Kidney epithelial cell (primary cell): ENCODE measurements at places on chromosomes 4 and X.

- DNase-seq: no peak
Observed at GRCh38 chrX:150546711-150547153, 21.7 kb upstream of the MTM1 start.

DNA sequence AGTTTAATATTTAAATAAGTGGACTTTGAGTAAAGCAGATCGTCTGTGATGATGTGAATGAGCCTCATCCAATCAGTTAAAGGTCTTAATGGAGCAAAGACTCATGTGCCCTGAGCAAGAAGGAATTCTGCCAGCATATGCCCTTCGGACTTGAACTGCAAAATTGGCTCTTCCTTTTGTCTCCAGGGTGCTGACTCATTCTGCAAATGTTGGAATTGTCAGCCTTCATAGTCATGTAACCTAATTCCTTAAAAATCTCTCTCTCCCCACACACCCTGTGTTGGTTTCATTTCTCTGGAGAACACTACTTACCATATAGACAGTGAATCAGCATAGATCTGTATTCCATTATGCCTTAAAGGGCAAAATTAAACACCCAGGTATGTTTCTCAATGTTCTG is 609.8 kb upstream of the GALNTL6 start:
- no peak for DNase-seq

- no peak for DNase-seq
Observed at GRCh38 chr4:52552778-52553177, 106.3 kb downstream of the USP46 start.

GRCh38 chr4:54187148-54187547 is 41.9 kb upstream of the PDGFRA start:
- no peak for DNase-seq

DNA sequence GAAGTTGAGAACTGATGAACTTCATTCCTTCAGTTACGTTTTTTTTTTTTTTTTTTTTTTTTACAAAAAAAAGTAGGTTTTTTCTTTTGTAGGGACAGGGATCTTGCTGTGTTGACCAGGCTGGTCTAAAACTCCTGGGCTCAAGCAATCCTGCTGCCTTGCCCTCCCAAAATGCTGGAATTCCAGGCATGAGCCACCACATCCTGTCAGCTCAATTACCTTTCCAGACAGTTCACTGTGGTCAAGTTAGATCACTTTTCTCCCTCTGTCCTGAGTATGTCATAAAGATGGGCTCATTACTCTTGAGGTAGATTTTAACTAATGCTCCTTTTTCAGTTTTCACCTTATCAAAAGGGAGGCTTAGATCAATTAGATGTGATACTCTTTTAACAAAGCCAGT is 10.8 kb upstream of the NR3C2 start:
- DNase-seq: no peak

- no peak for DNase-seq
Observed at GRCh38 chr4:25578432-25578831, 77.2 kb upstream of the SLC34A2 start.

DNA sequence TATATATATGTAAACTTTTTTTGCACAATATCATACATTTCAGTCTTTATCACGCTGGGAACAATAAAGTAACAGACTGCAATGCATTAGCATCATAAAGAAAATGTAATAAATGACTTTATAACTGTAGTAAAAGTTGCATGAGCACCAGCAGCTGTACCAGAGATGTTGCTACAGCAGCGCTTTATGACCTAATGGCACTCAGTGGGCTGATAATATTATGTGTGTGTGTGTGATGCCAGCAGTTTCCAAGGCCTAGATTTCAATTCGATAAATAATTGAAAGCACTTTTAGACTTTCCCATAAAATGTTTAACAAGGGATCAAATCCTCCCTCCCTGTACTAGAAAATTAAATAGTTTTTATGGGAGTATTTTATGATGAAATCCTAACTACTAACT is 367.6 kb upstream of the AGA start:
- no peak for DNase-seq

DNA sequence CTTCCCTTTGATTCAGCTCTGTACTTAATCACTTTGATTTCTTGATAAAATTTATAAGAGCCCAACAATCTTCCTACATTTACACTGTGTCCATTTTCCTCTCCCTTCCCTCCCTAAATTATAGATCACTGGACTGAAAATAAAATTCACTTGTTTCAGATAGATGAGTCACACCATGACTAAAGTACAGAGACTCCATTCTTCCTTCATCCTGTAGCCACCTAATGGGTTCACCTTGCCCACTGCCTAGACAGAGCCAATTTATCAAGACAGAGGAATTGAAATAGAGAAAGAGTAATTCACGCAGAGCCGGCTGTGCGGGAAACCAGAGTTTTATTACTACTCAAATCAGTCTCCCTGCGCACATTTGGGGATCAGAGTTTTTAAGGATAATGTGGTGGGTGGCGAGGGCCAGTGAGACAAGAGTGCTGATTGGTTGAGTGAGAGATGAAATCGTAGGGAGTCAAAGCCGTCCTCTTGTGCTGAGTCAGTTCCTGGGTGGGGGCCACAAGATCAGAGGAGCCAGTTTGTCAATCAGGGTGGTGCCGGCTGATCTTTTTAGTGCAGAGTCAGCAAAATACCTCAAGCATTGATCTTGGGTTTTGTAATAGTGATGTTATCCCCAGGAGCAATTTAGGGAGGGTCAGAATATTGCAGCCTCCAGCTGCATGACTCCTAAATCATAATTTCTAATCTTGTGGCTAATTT is 71.3 kb upstream of the MED14 start:
- no peak for DNase-seq

DNA sequence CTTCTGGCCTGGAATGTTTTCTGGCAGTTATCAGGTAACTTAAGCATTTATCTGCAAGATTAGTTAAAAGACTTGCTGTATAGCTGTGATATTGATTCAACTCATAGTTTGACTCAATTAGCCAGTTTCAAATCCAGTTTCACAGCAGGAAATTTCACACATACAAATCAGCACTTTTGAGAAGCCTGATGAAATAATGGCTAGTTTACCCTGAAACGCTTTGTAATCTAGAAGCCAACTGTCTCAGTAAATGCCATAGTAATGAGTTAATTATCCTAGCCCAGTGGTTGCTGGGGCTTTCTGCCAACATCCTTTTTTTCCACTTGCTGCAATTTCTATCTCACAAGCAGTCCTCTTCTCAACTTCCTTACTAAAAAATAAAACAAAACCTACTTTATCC is 53.1 kb downstream of the ARHGEF38 start:
- peak; percentile 32 for DNase-seq

DNA sequence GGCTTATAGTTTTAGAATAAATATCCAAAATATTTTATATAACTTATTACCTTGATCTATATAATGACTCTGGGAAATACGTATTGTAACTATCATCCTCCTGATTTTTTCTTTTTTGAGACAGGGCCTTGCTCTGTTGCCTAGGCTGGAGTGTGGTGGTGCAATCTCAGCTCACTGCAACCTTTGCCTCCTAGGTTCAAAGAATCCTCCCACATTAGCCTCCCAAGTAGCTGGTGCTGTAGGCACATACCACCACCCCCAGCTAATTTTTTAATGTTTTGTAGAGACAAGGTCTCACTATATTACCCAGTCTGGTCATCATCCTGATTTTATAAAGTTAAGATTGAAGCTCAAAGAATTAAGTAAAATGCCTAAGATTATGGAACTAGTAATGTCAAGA is 193.6 kb downstream of the SLC4A4 start:
- DNase-seq: no peak

GRCh38 chr4:93066749-93067148 is 761.8 kb upstream of the ATOH1 start:
- peak; percentile 1 for DNase-seq

DNA sequence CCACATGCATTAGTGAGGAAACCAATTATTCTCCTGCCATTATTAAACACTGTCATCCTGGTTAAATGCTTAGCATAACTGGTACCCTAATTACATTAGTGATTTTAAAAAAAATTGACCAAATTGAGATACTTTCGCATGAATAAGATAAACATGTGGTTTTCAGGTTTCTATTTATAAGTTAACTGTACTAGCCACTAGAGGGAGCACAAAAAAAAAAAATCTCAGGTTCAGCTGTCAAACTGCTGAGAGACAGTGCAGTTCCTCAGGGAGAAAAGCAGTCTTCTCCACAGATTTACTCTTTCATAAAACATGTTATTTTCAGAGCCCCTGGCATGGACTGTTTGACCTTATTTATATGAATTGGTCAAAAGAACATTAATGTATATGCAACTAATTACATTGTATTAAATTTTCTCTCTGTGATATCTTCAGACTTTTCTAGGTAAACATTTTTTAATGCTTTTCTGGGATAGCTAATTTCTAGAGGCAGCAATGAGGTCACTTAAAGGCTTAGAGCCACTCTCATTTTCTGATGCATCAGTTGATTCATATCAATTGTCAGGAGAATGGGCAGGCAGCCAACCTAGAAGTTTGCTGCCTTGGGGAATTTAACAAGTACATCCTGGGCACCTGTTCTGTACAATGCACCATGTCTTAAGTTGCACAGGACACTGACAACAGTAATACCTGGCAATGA is 167.5 kb downstream of the CDS1 start:
- peak; percentile 14 for DNase-seq

- no peak for DNase-seq
Observed at GRCh38 chrX:30949554-30949953, 60.5 kb upstream of the TAB3 start.

DNA sequence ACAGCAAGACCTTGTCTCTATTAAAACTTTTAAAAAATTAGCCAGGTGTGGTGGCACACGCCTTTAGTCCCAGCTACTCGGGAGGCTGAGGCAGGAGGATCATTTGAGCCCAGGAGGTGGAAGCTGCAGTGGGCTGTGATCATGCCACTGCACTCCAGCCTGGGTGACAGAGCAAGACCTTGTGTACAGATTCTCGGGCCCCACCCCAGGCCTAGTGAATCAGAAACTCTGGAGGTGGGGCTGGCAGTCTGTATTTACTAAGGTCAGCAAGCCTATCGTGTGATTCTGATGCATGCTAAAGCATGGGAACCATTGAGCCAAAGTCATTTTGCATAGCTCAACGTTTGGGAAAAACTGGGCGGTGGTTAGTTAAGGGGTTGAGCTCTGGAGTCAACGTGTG is 3.5 kb downstream of the S100G start:
- DNase-seq: no peak

GRCh38 chrX:54093571-54093970 is 49.3 kb upstream of the PHF8 start:
- no peak for DNase-seq

DNA sequence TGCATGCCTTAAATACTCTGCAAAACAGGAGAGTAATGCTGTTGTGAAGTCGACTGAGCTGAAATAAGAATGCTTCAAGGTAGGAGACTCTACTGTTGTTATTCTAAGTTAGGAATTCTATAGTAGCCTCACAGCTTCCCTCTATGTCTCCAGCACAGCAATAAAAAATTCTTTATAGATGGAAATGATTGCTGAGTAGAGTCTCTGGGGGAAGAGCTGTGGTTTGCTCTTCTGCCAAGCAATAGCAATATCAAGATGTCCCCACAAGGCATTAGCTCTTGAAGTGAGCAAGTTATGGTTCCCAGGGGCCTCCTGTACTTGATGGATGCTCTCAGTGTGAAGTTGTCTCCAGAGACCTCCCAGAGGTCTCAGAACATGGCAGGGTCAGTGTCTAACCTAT is 880.6 kb upstream of the FRG1 start:
- no peak for DNase-seq

DNA sequence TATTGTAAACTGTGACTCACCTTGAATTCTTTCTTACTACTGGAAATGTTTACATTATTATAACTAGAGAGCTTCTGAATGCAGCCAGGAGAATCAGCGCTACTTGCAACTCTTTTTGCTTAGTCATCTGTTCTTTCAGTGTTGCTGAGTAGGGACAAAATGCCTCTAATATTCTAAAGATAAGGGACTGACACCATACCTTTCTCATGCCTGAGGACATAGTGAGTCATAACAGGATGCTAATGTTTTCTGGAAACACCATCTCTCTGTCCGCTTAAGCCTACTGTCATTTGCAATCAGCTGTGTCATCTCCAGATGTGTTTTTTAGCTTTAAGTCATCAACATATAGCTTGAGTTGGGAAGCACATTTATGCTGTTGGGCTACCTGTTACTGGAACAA is 108.3 kb downstream of the QRFPR start:
- peak; percentile 10 for DNase-seq

DNA sequence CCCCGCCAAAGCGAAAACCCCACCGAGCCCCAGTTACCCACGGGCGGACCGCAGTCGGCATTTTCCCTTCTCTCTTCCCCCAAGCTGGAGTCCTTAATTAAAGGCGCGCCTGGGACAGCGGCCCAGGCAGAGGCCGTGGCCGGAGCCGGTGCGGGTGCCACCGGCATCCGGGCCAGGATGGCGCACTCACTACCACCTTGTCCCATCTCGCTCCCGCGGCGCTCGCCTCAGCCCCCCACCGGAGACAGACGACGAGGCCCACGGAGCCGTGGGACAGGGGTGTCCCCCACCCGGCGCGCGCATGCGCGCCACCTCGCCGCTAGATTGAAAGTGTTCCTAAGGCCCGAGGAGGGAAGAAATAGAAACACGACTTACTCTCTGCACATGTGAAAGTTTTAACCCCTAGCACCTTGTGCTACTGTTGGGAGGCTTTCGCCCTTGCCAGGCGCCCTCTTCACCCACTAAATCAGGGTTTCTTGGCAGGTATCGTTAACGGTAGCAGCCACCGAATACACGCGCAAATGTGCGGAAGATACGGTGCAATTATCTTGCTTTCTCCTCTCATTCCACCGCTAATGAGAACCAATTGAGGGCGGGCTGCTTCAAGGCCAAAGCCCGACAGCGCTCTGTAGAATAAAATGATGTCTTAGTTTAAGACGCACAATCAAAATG is 64.3 kb upstream of the CCDC160 start:
- no peak for DNase-seq

GRCh38 chr4:5963611-5964010 is 54.6 kb downstream of the C4orf50 start:
- no peak for DNase-seq

- DNase-seq: no peak
Observed at GRCh38 chrX:92270936-92271855, 492.0 kb downstream of the PCDH11X start.
